HuH-7 (cell line): ENCODE measurements at places on chromosomes 5 and 9.

- peak; percentile 40 for DNase-seq
Measured at GRCh38 chr5:13695076-13695712, 249.3 kb downstream of the DNAH5 start.

- no peak for DNase-seq
Measured at GRCh38 chr5:124921694-124922093, 175.3 kb upstream of the ZNF608 start.

- DNase-seq: no peak
Measured at GRCh38 chr5:170337045-170337733, 39.6 kb upstream of the LCP2 start.

DNA sequence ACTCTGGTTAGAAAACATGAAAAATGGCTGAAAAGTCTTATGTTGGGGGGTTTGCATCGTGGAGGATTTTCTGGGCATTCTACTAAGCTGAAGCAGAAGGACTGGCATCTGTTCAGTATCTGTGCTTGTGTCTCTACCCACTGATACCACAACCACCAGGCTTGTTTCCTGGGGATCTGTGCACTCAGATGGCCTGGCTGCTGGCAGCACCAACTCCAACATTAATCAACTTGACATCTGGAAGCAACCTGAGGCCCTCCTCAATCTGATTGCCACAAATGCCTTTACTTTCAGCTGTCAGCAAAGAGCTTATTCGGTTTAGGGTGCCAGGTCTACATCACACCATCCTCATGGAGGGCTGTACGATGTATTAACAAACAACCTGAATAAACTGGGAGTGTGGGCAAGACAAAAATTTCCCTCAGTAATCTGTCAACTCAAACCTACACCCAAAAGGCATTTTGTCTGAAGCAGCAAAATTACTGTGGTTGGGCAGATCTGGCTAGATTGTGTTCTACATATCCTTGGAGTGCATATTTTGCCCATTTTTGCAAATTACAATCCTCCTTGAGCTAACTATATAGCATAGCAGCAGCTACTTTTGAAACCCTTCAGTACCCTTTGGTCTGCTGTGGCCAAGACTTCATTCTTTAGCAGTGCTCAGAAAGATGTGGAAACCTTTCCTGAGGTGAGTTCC is 74.6 kb downstream of the FOXD1 start:
- no peak for DNase-seq

DNA sequence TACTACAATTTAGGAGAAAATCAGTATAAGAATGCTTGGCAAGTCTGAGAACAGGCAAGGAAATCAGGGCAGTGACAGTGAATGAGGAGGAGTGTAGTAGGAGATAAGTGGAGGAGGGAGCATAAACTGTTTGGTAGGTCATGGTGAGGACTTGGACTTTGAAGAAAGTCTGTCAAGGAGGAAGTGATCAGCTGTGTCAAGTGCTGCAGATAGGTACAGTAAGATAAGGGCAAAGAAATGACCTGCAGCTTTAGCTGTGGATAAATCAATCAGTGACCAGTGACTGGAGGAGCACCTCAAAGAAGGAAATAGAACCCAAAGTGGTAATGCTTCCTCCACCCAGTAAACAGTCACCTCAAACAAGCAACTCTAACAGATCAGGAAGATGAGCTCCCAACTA is 106.3 kb downstream of the RAPGEF6 start:
- DNase-seq: no peak

DNA sequence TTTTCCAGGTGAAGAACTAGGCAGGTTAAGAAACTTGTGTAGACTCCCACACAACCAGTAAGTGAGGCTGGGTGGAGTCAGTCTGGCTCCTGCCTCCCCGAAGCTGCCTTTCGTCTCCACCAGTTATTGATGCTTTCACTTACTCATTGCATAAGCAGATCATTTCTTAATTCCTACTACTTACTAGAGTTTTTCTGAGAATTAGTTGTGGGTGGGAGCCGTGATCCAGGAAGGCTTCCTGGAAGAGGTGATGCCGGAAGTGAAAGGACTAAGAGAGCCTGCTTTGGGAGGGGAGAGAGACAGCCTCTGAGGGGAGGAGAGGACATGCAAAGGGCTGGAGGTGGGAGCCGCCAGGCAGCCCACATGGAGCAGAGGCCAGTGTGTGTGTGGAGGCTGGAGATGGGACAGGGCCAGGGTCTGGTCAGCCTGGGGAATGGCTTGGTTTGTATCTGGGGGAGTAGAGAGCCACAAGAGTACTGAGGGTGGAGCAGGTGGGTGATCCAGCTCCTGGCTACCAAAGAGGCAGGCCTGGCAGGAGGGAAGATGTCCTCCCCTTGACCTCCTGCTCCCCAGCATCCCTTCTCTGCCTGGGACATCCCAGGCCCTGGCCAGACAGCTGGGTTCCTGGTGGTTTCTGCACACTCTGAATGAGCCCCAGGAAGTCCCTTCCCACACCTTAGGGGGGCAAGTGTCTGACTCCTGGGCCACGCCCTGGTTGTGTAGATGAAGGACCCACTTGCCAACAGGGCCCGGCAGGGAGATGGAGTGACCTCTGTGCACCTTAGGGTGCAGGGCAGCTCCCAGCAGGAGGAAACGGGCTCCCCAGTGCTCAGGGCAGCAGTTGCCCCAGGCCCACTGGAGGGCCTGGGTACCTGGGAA is 12.2 kb upstream of the CARD19 start:
- DNase-seq: no peak

GRCh38 chr5:74044936-74045335 is 418.9 kb downstream of the ARHGEF28 start:
- no peak for DNase-seq

- DNase-seq: no peak
Measured at GRCh38 chr9:70392850-70393249, 21.6 kb downstream of the KLF9 start.

DNA sequence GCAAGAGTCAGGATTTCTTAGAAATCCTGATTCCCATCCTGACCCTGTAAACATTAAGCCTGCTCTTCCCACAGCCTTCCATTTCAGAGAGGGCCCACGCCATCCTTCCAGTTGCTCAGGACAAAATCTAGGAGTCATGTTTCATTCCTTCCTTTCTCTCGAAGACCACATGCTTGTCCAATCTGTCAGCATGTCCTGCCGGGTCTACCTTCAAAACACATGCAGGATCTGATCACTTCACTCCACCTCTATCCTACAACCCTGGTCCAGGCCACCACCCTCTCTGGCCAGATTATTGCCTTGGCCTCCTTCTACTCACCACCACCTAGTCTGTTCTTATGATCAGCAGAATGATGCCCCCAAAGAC is 79.8 kb downstream of the C5orf15 start:
- DNase-seq: no peak

DNA sequence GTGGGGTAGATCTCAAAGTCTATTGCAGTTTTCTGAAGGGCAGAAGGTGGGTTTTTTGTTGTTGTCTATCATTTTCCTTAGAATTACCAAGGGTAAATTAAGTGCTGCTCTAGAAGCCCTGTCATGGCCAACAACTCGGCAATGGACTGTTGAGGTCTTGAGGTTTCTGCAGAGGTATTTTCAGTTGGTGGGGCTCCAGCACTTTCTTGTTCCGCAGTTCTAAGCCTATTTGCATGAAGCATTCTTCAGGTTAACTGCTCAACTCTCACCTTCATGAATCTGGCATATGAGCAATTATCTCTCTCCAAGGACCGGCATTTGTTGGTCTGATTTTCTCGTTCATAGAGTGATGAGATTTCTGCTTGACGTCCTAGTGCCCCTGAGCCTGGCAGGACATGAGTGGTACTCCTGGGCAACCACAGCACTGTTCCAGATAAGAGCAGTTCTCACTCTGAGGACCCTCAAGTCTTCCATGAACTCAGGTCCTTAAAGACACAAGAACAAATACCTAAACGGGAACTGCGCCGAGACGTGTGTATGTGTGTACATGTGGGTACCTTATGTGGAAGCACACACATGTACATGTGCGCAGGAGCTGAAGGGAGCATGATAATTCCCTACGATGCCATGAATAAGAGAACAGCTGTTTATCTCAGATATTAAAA is 544.5 kb downstream of the CSNK1G3 start:
- DNase-seq: no peak

DNA sequence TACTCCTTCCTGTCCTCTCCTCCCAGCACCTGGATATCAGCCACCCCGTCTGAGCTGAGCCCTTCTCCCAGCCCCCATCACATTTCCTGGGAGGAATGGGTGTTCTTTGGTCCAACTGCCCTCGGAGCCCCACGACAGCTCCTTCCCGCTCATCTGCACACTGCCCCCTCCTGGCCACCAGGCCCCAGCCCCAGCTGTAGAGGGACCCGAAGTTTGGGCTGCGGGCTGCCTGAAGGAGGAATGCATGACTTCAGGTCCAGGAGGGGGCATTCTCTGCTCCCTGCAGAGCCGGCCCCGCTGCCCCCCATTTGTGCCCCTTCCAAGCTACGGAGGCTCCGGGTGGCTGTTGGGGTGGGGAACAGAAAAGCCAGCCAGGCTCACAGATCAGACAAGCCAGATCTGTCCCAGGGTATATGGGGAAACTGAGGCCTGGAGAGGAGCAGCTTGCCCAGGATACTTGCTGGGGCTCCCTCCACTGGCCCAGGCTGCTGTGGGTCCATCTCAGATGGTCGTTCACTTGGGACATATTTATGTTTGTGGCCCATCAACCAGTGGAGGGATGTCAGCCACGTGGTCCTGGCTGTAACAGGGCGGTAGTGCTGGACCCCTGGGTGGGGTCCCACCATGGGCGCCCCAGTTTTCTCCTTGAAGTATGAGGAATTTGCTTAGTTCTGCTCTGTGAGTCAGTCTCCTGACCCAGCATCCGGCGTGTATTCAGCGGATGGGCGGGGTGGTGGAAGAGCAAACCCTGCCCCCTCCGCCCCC is 33.1 kb downstream of the DAB2IP start:
- DNase-seq: peak; percentile 76
